ENCODE measurements at places on chromosomes 11 and 22.

- DNase-seq = no peak
These were observed 38.5 kb upstream of the TCF20 start for GRCh38 chr22:42308892-42309468.

- no peak for DNase-seq
These were observed 959 bp upstream of the GP1BB start for GRCh38 chr22:19722178-19722981.

DNA sequence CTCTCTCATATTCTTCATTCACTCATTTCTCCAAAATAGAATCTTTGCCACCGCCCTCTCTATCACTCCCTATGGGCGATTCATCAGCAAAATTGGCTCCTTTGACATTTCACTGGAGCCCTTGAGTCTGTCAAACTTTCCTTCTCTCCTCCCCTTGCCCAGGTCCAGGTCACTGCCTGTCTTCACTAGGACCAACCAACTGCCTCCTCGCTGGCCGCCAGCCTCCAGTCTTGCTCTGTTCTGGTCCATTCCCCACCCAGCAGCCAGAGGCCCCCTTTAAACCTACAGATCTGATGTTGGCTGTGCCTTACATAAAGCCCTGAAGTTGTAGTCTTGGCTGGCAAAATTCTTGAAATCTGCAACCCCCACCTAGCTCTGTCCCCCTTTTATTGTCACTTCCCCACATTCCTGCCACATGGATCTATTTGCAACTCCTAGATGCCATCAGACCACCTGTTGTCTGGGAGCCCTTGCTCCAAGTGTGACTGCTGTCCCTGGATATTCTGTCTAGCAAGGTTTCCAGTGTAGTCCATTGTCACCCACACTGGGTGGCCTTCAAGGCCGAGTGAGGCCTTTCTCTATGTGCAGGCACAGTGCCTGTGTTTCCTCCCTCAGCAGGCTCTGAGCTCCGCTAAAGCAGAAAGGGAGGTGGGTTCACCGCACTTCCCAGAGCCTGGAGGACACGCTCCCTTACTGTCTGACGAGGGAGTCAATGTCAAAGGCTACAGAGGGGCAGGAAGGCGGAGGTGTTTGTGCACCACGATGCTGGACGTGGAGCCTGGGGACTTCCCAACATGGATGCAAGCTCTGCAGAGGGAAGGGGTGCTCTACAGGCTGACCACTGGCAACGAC lies 25.5 kb downstream of the MYEOV start:
- DNase-seq = no peak

DNA sequence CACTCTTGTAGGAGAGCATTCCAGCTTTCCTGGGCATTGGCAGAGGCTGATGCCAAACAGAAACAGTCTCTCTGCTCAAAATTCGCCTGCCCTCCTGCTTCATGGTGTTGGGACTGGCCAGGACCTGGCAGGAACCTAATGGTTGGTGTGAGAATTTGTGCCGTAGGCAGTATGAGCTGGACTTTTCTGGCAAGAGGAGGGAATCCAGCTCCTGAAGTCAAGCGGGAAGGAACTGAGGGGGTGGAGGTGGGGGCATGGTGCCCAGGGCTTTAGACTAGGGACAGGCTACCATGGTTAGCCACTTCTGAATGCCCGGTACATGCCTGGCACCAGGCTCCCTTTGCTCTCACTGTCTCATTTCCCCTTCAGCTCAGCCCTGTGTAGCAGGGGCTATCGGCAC lies 6.9 kb upstream of the TOMM22 start:
- no peak for DNase-seq

DNA sequence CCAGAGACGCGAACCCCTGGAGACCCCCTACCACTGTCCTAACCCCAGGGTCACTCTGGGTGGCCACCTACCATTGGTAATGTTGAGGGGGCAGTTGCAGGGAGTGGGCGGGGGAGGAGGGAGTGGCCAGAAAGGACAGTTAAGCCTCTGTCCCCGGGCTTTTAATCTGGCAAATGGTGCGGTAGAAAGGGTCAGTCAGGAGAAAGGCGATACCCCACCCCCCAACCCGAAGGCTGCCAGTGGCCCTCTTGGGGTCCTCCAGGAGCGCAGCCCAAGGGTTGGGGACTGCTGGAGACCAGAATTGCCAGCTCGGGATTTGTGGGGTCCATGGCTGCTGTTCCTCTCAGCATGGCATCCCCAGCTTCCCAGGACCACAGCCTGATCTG lies 742 bp downstream of the P2RY2 start:
- no peak for DNase-seq

- DNase-seq = no peak
These were observed 162.0 kb downstream of the SWAP70 start for GRCh38 chr11:9825895-9826294.

DNA sequence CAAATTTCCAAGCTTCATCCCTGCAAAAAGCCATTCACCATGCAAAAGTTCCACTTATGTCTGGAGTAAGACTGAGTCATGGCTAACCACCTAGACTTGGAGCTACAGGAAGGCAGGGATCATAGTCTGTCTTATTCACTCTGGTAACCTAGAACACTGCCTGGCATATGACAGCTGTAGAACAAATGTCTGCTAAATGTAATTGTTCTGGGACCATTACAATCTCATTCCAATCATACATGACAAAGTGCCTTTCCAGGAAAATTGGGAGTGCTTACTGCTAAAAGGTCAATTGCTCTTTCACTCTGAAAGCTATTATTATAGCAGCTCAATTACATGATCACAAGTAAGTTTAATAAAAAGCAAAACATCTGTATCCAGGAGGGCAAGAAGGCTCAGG lies 99.1 kb upstream of the CHRM4 start:
- DNase-seq = no peak

DNA sequence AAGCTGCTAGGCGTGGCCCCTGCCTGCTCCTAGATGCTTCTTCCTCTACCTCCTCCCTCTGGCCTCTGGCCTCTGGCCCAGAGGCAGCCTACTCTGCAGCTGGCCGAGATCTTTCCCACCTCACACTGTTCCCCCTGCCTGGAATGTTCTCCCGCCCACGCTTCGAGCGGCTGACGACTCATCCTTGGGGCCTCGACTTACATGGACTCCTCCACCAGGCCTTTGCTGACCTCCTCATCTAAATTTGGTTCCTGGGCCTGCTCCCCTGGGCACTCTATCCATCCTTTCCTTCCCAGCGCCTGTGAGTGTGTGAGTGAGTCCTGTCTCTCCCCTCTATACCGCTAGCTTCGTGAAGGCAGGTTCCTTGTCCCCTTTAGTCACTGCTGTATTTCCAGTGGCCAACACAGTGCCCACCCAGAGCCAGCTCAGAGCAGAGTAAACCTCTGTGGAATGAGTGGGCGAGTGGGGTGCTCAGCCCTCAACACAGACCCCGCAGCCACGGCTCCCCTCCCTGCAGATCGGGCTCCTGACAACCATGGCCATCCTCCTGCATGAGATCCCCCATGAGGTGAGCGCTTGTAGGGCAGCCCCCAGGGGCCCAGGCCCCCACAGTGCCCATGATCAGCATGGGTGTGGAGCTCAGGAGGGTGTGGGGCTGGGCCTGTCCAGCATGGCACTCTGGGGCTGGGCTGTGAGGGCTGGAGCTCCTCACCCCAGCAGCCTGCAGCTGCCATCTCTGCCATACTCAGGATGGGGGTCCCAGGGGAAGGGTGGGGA lies 5.7 kb downstream of the SLC39A13 start:
- DNase-seq = no peak

- no peak for DNase-seq
These were observed 1097.6 kb downstream of the TBC1D22A start for GRCh38 chr22:47859881-47860525.

Measured in omental fat pad (tissue), 4 donors.